ENCODE measurements at places on chromosomes 12 and 14.

GRCh38 chr12:110024051-110024450 lies 24.3 kb downstream of the C12orf76 start:
- DNase-seq, result no peak

DNA sequence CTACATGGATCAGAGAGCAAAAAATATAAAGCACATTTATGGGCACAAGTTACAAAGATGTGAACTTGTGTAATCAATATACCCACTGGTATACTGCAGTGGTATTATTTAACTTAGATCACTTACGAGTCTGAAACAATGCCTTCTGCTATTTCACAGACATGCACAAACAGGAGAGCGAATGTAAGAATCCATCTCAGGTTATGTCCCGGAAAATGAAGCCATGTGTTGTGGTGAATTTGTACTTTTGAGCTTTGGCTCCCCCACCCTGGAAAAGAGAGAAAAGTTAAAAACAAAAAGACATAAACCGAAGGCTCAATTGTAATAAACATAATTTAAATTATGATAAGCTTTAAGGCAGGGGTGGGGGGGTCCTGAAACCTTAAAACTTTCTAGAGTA lies 7.6 kb downstream of the ABCC9 start:
- DNase-seq, result no peak

GRCh38 chr12:110262442-110263388 lies 18.3 kb upstream of the ATP2A2 start:
- DNase-seq, result no peak

DNA sequence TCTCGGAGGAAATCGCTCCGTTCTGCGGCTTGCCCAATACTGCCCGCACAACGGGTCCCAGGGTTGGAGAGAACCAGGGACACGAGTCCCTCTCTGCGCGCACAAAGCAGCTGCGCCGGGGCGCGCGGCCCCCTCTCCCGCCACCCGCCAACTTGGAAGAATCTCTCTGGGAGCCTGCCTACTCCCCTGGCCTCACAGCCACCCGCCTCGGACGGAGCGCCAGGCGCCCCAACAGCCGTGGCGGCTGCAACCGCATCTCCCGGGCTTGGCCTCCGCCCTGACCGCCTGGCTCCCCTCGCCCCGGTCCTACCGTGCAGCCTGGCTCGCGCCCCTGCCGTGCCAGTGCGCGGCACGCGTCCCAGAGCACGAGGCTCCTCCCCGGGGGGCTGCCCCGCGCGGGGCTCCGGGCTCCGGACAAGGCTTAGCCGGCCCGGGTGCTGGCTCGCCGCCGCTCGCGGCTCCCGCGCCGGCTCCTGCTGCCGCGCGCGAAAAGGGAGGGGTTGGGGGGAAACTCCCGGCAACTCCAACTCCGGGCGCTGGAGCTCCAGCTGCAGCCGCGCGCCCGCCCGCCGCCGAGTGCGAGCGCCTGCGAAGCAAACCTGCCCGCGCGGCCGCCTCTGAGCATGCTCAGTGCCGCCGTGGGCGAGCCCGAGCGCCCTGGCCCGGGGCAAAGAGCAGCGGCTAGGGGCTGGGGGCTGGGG lies at the start of gene STXBP6:
STXBP6 (minus strand) TSS at position 580 of the 701 bp plus-strand sequence. CDS start 75,329 bp downstream, outside the sequence.
- DNase-seq, result no peak

DNA sequence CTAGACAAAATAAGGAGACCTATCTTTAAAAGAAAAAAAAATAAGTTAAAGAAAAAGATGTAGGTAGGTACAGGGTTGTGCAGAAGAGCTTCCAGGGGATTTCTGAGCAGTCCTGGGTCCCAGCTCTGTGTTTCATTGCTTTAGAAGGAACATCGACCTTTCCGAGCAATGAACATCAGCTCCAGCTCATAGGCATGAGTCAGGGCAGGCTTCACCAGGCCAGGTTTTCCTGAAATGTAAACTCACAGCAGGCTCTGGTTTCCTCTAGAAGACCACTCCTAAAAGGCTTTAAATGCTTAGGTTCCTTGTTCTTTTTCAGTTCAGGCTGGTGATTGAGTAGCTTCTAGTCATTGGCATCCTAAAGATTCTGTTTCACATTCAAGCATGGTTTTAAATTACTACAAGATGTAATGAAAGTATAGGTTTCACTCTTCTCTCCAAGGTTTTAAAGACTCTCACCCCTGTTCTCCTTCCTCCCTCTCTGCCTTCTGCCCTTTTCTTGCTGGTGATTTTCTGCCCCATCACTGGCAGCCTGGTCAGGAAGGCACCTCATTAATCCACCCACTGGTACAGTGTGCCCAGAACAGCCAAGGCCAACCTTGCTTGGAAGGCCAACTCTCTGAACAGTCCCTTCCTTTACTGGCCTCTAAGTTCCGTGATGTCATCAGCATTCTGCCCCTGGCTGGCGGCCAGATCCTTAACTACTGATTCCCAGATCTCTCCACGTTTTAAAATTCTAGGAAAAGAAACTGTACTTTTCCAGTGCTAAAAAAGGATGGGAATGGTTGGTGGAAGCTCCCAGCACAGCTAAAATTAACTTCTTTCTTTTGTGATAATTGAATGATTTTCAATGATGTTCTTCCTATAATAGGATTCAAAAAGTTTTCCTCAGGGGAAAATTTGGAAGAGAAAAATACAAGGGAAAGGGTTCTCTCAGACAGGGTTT lies 109.4 kb upstream of the HIF1A start:
- DNase-seq, result no peak

- DNase-seq, result no peak
Observed at GRCh38 chr14:53055003-53055402, 98.1 kb downstream of the DDHD1 start.

- no peak for DNase-seq
Observed at GRCh38 chr14:93744876-93745275, 43.4 kb downstream of the PRIMA1 start.

- DNase-seq, result no peak
Observed at GRCh38 chr12:67270622-67271021, 1.5 kb downstream of the CAND1 start.

DNA sequence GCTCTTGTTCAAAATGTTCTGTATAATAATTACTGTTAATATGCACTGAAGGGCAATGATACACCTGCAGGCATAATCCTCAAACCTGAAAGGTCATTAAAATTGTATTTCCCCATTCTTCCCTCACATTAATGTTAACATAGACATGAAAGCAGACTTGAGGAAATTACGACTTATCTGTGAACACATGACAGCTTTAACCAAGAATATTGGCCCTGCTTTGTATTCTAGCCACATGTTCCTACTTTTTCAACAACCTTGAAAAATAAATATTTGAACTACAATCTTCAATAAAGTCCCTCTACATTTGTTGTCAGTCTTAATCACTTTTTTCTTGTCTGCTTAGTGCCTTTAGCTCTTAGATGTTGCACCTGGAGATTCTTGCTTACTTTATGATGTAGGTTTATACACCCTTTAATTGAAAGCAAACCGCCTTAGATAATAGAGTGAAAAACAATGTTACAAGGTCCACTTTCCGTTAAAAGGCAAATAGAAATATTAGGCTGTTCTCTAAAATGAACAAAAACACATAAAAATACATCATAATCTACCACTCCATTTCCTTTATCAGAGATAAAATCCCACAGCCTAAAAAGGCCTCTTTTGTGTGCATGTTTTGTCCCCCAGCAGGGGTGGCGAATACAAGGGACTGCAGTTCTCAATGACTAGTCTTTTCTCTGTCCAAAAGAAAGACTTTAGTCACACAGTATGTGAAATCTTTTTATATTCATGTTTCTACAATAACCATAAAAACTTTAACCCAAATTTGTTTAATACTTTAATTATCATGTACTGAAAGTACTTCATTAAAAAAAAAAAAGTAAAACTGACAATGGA lies 55.9 kb downstream of the ZFC3H1 start:
- no peak for DNase-seq

- no peak for DNase-seq
Observed at GRCh38 chr14:104462651-104463630, 116.6 kb upstream of the C14orf180 start.

DNA sequence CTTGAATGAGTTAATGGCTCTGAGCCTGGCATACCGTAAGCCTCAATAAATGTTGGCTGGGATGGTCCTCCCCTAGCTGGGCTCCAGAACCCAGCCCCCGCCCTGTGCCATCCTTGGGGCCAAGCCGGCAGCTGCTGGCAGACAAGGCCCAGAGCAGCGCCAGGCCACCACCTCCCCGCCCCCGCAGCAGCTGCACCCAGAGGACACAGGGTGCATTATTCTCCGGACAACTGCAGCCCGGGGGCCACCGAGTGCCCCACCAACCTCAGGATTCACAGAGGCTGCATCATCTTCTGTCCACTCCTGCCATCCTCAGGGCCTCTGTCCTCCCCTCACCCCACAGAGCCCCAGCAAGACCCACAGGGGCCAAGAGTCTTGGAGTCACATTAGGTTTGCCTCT lies 92.7 kb downstream of the NCOR2 start:
- no peak for DNase-seq
